ENCODE measurements at places on chromosomes 16 and 17. TPM values are rescaled to one million over a fixed set of nuclear protein-coding genes. Genes with fewer than 3 reads are reported as not detected.

SPN gene
- 0.22 TPM for total RNA-seq

YBX2 gene
- total RNA-seq = 0.22 TPM

NRN1L gene
- total RNA-seq = not detected

TELO2 gene
- total RNA-seq = 8.9 TPM

DNA sequence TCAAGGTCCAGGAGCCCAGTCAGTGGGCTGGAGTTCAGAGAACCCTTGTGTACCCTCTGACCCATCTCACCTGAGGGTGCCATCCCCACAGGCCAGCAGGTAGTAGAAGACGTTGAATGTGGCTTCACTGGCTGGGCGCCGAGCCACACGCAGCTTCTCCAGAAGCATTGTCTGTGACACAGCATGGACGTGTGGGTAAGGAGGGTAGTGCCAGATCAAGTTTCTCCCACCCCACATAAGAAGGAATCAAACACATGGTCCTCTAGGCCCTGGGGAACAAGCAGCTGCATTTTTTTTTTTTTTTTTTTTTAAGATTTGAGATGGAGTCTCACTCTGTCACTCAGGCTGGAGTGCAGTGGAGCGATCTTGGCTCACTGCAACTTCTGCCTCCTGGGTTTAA lies 60.9 kb downstream of the MYO18A start:
- H3K27me3 ChIP-seq = no peaks in the 10 kb centered on the region
- H3K4me3 ChIP-seq = no peak overlapping the region
- no peak overlapping the region for H3K27ac ChIP-seq
- no peaks in the 10 kb centered on the region for H3K4me1 ChIP-seq

GRCh38 chr16:65121870-65122723 lies at the start of gene CDH11:
CDH11 (minus strand) TSS chr16:65122063; CDS start chr16:65004869, 117,194 bp downstream.
- DNase-seq = no peak
- no peak within 1 kb of the TSS for H3K27ac ChIP-seq
- H3K4me1 ChIP-seq = no peaks in the 10 kb centered on the region
- no peaks in the 10 kb centered on the region for H3K27me3 ChIP-seq

- no peak overlapping the region for H3K27ac ChIP-seq
- H3K36me3 ChIP-seq = no peaks in the 10 kb centered on the region
- H3K4me3 ChIP-seq = no peak overlapping the region
Observed at GRCh38 chr16:58411736-58412614, 19.7 kb downstream of the GINS3 start.

DNA sequence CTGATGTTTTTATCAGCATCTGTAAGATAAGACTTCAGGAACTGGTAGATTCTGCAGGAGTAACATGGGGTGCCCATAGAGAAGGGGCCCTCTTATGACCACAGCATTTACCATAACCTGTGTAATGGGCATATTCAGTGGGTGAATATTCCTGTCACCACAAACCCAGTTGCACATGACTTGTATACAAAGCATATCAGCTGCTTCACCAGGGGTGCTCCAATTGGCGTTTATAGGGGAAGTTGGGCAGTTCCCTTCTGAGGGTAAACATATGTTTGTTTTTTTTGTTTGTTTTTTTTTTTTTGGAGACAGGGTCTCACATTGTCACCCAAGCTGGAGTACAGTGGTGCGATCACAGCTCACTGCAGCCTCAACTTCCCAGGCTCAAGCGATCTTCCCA lies 11.5 kb upstream of the ZG16 start:
- peaks cover 72% of the 10 kb centered on the region for H3K4me1 ChIP-seq
- DNase-seq = no peak
- H3K4me3 ChIP-seq = no peak overlapping the region
- no peaks in the 10 kb centered on the region for H3K27me3 ChIP-seq
- H3K36me3 ChIP-seq = no peaks in the 10 kb centered on the region

DNA sequence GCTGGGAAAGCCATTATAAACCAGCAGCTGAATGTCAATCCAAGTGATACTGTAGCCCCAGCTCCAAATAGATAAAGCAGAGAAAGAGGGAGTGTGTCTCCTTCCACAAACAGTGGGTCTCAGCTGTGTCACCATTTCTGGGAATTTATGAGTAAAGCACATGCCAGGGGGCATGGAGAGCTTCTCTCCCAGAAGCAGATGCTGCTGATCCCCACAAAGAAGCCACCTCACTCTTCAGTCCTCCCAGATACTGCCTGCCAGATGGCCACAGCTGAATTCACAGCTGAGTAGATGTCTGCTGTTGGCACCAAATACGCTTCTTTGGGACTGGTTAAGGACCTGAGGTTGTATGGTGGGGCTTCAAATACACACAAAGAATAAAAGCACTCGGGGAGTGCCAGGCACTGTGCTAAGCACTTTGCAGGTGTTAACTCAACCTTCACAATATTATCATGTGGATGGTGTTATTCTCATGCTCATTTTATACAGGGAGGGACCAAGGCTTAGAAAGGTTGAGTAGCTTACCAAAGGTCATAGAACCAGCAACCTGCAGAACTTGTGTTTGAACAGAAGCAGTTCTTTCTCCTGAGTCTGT lies 298.3 kb downstream of the CDH11 start:
- H3K4me1 ChIP-seq = no peaks in the 10 kb centered on the region
- H3K27me3 ChIP-seq = no peaks in the 10 kb centered on the region
- no peak overlapping the region for H3K4me3 ChIP-seq
- no peaks in the 10 kb centered on the region for H3K36me3 ChIP-seq
- no peak overlapping the region for H3K27ac ChIP-seq

- peaks cover 3% of the 10 kb centered on the region for H3K27me3 ChIP-seq
- peaks cover 24% of the 10 kb centered on the region for H3K4me1 ChIP-seq
- H3K27ac ChIP-seq = no peak overlapping the region
- no peaks in the 10 kb centered on the region for H3K36me3 ChIP-seq
Observed at GRCh38 chr16:74769586-74770190, 4.9 kb downstream of the FA2H start.

DNA sequence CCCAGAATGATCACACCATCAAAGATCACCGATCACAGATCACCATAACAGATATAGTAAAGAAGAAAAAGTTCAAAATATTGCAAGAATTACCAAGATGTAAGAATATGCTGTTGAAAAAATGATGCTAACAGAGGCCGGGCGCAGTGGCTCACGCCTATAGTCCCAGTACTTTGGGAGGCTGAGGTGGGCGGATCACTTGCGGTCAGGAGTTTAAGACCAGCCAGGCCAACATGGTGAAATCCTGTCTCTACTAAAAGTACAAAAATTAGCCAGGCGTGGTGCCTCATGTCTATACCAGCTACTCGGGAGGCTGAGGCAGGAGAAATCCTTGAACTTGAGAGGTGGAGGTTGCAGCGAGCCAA lies 53.2 kb downstream of the CPPED1 start:
- no peak overlapping the region for H3K4me3 ChIP-seq
- H3K36me3 ChIP-seq = peaks cover 3% of the 10 kb centered on the region
- no peaks in the 10 kb centered on the region for H3K27me3 ChIP-seq
- H3K4me1 ChIP-seq = peaks cover 32% of the 10 kb centered on the region

- no peaks in the 10 kb centered on the region for H3K4me1 ChIP-seq
- no peak for DNase-seq
- no peak overlapping the region for H3K27ac ChIP-seq
- no peak overlapping the region for H3K4me3 ChIP-seq
- H3K36me3 ChIP-seq = no peaks in the 10 kb centered on the region
- no peaks in the 10 kb centered on the region for H3K27me3 ChIP-seq
Observed at GRCh38 chr17:33628500-33629346, 335.6 kb upstream of the ASIC2 start.

DNA sequence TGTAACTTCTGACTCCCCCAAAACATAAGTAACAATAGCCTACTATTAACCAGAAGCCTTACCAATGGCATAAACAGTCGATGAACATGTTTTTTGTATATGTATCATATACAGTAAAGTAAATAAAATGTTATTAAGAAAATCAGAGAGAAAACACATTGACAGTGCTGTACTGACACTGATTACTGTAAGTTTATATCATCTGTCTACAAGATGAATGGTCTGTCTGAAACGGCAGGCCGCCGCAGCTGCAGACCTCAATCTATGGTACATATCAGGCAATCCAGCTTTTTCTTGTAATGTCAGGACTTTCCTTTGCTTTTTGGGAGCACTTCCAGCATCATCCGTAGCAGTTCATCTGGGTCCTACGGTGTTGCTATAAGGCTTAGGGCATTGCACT lies 44.2 kb upstream of the RPH3AL start:
- no peaks in the 10 kb centered on the region for H3K36me3 ChIP-seq
- peaks cover 57% of the 10 kb centered on the region for H3K4me1 ChIP-seq
- H3K27ac ChIP-seq = no peak overlapping the region
- no peak overlapping the region for H3K4me3 ChIP-seq
- H3K27me3 ChIP-seq = no peaks in the 10 kb centered on the region
- DNase-seq = no peak

- H3K27me3 ChIP-seq = peaks cover 5% of the 10 kb centered on the region
- no peaks in the 10 kb centered on the region for H3K36me3 ChIP-seq
- H3K4me1 ChIP-seq = no peaks in the 10 kb centered on the region
- DNase-seq = no peak
Observed at GRCh38 chr16:66255647-66256046, 110.8 kb upstream of the CDH5 start.

DNA sequence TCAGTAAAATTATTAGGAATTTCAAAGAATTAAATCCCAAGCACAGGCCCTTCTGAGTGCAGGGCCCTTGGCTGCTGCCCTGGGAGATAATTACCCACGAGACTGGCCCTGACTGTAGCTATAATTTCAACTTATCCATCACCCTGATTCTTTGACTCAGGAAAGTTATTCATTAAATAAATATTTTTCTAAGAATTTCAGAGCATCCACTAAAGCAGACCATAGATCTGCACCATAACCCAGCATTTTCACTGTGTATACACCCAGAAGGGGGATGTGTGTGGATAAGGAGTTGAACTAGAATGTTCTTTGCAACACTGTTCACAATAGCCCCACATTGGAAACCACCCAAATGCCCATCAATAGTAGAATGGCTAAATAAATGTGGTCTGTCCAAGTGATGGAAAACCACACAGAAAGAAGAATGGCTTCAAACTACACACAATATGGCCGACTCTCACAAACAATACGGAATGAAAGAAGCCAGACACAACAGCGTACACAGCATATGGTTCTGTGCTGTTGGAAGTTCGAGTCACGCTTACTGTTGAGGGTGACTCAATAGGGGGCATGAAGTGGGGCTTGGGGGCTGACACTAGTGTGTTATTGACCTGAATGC lies 33.9 kb upstream of the MEAK7 start:
- no peak overlapping the region for H3K27ac ChIP-seq
- H3K36me3 ChIP-seq = no peaks in the 10 kb centered on the region
- DNase-seq = no peak
- peaks cover 53% of the 10 kb centered on the region for H3K4me1 ChIP-seq
- no peaks in the 10 kb centered on the region for H3K27me3 ChIP-seq
- no peak overlapping the region for H3K4me3 ChIP-seq

GRCh38 chr16:74623214-74623838 lies 16.4 kb upstream of the GLG1 start:
- H3K27me3 ChIP-seq = no peaks in the 10 kb centered on the region
- peaks cover 33% of the 10 kb centered on the region for H3K36me3 ChIP-seq
- no peaks in the 10 kb centered on the region for H3K4me1 ChIP-seq
- peak; percentile 55 for DNase-seq

DNA sequence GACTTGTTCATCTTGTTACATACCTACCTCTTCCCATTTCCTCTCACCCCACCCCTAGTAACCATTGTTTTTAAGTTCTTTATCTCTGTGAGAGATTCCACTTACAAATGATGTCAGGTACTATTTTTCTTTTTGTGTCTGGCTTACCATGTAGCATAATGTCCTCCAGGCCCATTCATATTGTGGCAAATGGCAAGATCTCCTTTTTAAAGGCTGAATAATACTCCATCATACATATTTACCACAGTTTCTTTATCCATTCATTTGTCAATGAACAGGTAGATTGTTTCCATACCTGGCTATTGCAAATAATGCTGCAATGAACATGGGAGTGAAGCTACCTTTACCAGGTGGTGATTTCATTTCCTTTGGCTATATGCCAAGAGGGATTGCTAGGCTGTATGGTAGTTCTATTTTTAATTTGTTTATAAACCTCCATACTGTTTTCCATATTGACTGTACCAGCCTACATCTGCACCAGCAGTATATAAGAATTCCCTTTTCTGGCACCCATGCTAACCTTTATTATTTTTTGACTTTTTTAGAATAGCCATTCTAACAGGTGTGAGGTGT lies 53.9 kb downstream of the NSRP1 start:
- no peak for DNase-seq
- no peaks in the 10 kb centered on the region for H3K4me1 ChIP-seq
- no peak overlapping the region for H3K4me3 ChIP-seq
- H3K27me3 ChIP-seq = no peaks in the 10 kb centered on the region
- peaks cover 1% of the 10 kb centered on the region for H3K36me3 ChIP-seq

DNA sequence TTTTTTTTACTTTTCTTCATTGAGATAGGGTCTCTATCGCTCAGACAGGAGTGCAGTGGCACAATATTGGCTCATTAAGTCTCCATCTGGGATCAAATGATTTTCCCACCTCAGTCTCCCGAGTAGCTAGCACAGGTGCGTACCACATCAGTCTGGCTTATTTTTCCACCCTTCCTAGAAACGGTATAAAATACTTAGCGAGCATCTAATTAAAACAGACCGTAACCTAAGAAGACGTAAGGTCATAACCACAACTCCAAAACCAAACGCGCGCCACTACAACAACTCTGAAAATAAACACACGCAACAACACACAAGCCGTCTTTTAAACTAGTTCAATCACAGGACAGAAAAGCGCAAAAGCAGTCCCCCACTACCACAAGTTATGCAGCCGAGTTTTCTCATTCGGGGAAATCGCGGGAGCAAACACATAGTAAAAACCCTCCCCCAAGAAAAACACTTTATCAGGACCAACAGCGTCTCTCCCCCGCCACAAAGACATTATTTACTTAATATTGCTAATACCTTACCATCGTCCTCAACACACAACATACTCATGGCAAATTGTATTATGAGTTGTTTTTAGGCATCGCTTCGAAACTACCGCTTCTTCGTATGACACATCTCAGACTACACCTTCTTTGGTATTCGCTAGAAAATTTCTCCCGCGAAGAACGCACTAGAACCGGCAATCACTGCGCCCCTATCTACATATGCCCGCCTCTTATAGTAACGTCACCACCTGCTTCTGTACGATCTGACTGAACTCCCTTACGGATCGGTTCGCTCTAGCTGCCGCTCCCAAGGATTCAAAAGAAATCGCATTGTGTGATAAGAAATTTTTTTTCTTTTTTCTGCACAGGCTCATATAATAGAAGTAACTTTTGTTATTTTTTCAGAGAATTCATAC lies 32.8 kb downstream of the TEX14 start:
- peak; percentile 95 for DNase-seq
- no peaks in the 10 kb centered on the region for H3K36me3 ChIP-seq
- peak overlapping the region; percentile 59 for H3K4me3 ChIP-seq

All from HepG2 (cell line).